ENCODE measurements at places on chromosomes 5 and 9. TPM values are rescaled to one million over a fixed set of nuclear protein-coding genes. Genes with fewer than 3 reads are reported as not detected.

DNA sequence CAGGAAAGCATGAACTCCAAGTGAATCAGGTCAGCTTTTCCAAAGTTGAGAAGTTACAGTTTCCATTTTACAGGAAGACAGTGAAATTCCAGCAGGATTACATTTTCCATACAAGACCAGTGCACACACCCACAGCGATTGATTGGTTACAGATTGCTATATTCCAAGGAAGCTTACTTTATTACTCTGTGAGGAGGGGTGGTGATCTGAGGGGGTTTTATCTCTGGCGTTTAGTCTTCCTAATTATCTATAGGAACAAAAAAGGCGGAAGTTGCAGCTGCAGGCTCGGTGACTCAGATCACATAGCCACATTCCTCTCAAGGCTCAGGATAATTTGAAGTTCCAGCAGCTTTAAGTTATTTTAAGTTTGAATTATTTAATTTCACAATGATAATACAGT, 450.4 kb upstream of the NMUR2 start:
- DNase-seq = no peak

DNA sequence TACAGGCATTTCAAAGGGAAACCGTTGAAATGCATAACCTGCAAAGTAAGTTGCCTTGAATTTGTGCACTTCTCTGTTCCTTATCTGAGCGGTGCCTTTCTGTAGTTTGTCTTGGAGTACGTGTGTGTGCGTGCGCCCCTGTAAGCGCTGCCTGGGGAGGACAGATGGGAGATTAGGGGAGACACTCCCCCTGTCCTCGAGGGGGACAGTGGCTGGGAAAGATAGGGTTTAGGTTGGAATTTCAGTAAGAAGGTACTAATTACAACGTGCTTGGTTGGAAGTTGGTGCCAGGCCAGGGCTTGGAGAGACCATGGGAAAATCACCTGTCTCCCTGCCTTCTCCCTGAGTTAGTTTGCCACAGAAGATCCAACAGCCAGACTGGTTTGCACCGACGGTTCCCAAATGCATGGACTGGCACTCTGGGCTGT, 73.2 kb downstream of the PIK3R1 start:
- no peak for DNase-seq

DNA sequence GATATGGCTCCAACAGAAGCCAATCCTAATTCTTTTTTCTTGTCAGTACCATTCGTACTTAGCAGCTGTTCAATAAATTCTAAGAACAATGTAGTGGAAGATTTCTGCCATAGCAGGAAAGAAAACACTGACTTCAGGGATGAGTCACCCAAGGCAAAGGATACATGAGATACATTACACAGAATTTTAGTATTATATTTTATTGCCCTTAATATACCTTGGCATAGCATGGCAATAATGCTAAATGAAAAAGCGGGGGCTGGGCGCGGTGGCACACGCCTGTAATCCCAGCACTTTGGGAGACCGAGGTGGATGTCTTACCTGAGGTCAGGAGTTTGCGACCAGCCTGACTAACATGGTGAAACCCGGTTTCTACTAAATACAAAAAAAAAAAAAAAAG, 619.1 kb upstream of the DAB2 start:
- no peak for DNase-seq

- DNase-seq = no peak
Measured at GRCh38 chr5:71895546-71895945, 176.5 kb downstream of the CARTPT start.

DNA sequence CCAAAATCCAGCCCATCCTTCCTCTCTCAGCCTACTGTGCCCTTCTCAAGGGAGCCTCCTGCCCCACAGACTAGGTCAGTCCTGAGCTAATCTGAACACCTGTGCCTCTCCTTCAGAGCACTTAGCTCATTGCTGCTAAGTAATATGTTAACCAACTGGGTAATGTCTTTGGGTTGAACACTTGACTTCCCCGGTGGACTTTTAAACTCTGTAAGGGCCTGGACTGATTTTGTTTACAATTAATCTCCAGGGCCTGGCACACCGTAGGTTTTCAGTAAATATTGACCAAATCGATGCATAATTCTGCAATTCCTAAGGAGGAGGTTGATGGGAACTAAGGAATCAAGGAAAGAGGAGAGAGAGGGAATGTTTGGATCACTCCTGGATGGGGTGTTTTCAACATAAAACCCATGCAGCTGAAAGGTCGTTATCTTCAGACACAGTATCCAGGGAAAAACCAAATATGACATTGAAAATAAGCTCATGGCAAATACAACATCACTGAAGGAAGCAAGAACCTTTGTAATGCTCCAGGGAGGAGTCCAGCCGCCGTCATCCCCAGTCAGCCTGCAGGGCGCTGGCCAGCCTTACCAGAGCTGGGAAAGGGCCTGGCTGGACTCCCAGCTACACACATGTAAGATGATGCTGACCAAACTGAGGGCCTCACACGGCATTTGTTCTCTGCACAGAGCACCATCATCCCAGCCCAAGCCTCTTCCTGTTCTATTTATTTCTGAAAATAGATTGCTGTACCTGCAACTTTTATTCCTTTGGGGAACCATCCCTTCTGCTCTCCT, 166.3 kb downstream of the C5orf15 start:
- DNase-seq = no peak

DNA sequence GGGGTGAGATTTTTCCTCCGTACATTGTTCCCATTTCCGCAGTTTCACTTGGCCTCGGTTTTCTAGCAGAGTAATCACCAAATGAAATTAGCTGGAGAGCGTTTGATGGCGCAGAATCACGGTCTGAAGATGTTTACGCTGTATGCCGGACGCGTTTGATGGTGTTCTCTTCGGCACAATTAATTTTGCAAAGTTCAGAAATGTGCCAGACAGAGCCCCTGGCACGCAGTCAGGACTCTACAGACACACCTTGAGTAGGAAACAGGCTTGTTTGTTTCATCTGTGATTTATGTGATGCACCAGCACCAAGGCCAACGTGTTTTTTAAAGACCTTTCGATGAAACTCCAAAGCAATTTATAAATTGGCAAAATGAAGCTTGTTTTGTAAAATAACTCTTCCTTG, 863 bp upstream of the LIFR start:
- DNase-seq = no peak

DNA sequence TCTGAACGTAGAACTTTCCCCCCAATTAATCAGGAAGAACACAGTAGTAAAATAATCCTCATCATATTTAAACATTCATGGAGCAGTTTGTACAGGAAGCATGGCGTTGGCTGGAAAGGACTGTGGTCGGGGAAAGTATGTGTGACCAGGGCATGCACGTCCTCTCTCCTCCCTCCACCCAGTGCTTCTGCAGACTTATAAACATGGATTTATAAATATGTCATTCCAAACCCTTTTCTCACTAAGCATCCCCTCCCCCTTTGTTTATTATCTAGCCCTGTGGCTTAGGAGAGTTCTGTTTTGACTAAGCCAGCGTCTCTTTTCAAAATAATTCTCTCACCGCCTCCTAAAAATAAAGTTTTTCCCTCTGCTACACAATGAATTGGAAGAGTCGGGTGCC, 70.4 kb upstream of the DAP start:
- DNase-seq = peak; percentile 1

DNA sequence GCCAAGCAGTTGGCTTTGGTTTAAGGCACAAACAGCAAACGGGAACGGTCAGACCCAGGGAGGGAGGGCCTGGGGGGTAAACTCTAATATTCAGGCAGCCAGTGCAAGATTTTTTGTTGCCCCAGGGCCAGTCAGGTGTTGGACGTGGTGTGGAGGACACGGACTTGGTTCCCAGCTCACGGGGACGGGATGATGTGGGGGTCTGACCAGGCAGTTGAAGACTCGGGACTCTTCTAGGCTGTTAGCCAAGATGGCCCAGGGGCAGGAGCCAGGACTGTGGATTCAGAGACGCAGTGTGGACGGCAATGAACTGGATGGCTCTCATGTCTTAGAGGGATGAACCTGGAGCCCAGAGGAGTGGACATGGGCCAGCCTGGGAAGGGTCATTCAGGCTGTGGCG, 169.2 kb downstream of the C9orf50 start:
- DNase-seq = no peak

- DNase-seq = peak; percentile 27
Measured at GRCh38 chr9:12785260-12785770, 10.5 kb downstream of the LURAP1L start.

- no peak for DNase-seq
Measured at GRCh38 chr9:93662952-93663572, 86.7 kb downstream of the PHF2 start.

DNA sequence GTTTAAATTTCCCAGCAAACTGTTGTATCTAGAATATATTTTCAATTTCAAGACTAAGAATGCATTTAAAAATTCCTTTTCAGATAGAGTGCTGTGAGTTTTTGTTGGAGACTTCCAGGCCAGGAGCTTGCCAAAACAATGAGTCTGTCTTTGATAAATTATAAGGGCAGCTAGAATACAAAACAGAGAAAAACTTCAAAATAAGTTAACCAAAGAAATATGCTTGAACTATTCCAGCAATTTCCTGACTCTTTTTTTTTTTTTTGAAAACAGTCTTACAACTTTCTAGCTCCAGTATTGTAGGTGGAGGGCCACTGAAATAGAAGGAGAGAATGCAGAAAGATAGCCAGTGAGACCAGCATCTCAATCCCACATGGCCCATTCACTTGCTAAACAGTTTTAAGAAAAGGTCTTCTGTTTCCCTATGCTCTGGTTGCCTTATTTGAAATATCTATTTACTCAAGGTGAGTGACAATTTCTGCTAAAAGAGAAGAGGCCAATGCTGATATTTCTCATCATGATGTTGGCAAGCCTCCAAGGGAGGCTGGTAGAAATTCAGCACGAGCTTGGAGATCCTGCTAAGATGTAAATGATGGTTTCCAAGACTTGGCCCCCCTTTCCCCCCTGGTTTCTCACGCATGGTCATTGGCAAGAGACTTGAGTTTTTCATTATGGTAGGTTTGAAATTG, 103.2 kb downstream of the USP20 start:
- DNase-seq = no peak

GRCh38 chr9:112112941-112113681, 62.0 kb downstream of the SUSD1 start:
- peak; percentile 61 for DNase-seq

GRCh38 chr5:59799668-59800346, 93.7 kb downstream of the PDE4D start:
- peak; percentile 81 for DNase-seq

GRCh38 chr9:123408313-123409262, 52.6 kb downstream of the CRB2 start:
- no peak for DNase-seq

- DNase-seq = no peak
Measured at GRCh38 chr5:168898247-168898911, 319.2 kb upstream of the PANK3 start.

DMRT3 gene
- not detected for polyA plus RNA-seq

IFNA6 gene
- polyA plus RNA-seq = not detected

LPAR1 gene
- polyA plus RNA-seq = 7.4 TPM

NR5A1 gene
- 0.22 TPM for polyA plus RNA-seq

UNC13B gene
- 17.1 TPM for polyA plus RNA-seq

PCDHB5 gene
- polyA plus RNA-seq = not detected

OR1Q1 gene
- not detected for polyA plus RNA-seq

ADCY2 gene
- polyA plus RNA-seq = 1.9 TPM

FOXD4 gene
- polyA plus RNA-seq = not detected

WNT8A gene
- not detected for polyA plus RNA-seq

LRRC19 gene
- 11.2 TPM for polyA plus RNA-seq

LCN15 gene
- polyA plus RNA-seq = 4.9 TPM

DBN1 gene
- 1.6 TPM for polyA plus RNA-seq
